Left colon (tissue), 2 donors: ENCODE measurements at places on chromosomes 3 and 15. TPM values are rescaled to one million over a fixed set of nuclear protein-coding genes. Genes with fewer than 3 reads are reported as not detected.

- no peak for DNase-seq
These were observed 152.6 kb downstream of the PDZRN3 start for GRCh38 chr3:73471986-73472787.

DNA sequence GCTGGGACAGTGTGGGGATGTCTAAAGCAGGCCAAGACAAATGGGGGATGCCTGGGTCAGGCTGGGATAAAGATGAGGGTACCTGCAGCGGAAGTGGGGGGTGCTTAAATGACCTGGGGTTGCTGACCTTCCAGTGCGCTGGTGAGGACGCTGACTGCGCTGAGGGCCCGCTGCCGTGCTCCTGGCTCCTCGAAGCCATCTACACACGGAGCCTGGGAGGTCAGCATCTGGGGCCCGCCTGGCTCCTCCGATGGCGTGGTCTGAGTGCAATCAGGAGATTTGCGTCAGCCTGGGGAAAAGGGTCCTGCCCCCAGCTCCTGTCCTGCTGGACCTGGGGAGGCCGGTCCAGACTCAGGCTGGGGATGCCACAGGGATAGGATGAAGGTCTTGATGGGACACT lies 50.7 kb downstream of the SCN5A start:
- DNase-seq, result no peak

DNA sequence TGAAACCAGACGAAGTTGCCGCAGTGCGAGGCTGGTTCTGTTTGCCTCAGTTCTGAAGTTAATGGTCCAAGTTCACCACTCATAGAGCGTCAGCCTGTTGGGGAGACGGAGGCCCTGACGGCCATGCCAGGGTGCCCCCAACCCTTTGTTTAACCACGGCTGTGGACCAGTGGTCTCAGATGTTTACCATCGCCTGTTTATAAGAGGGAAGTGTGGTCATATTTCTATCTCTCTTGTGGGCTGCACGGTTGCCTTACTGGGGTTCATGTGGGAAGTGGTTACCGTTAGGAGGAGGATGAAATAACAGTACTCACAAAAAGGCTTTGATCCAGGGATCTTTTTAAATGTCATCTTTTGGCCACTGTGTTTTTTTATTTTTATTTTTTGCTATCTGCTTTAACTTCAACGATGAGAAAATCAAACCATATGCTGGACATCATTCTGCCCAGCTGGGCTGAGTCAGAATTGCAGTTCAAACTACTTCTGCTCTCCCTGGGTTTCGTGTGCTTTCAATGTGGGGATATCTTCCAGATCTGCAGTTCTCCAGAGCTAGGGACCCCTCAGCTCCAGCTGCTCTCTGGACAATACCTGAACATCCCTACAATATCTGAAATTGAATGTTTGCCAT lies 17.8 kb downstream of the SMAD3 start:
- no peak for DNase-seq

DNA sequence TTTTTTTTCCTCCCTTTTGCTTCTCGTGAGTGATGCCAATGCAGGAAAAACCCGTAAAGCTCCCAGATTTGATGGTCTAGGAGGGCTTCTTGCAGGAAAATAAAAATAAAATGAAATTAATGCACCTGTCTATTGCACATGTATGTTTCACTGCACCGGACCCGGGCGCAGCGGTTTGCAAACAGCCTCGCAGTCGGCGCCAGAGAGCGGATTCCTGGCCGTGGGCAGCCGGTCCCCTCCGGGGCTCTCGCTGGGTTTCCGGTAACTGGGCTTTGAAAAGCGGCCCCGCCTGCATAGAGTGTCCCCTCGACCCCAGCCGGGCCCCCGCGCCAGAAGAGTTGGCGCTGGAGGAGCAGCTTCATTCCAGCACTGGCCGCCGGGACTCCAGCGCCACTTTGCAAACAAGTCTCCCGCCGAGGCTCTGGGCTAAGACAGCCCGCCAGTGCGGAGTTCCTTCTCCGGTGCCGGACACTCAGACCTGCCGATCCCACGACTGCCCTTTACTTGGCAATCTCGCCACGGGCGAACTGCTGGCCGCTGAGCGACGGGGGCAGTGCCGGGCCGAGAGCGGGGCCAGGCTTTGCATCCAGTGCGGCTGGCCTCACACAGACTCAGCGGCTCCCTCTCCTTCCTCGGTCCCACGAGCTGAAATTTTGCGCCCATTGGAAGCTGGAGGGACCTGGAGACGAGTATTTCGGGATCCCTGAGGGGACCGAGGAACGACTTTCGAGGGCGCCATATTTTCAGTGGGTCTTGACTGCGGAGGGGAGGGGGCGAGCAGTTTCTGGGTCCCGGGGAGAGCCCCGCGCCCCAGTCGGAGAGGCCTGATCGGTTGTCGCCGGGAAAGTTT lies 225.9 kb upstream of the C2CD4B start:
- peak; percentile 34 for DNase-seq

The CELF6 gene
- total RNA-seq, result 1.1 TPM
